ENCODE measurements at places on chromosomes 1 and 21. TPM values are rescaled to one million over a fixed set of nuclear protein-coding genes. Genes with fewer than 3 reads are reported as not detected.

DNA sequence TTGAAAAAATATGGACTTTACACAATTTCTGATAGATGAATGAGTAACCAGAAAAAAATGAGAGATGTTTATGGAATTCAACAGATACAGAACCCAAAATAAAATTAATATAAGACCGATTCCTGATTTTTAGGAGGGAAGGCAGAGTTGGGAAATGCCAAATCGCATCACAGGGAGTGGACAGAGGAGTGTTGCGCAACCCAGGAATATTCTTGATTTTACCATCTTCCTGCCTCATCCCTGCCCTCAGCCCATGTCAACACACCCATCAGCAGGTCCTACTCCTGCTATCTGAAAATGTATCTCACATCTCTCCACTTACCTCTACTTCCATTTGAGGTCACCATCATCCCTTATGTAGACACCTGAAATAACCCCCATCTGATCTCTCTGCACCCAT is 221.0 kb downstream of the DSCAM start:
- no peak overlapping the region for H3K27ac ChIP-seq
- H3K27me3 ChIP-seq = no peaks in the 10 kb centered on the region
- no peaks in the 10 kb centered on the region for H3K4me1 ChIP-seq
- H3K4me3 ChIP-seq = no peak overlapping the region

GRCh38 chr1:14923727-14924452 is 229.7 kb upstream of the TMEM51 start:
- peak; percentile 92 for DNase-seq
- H3K36me3 ChIP-seq = no peaks in the 10 kb centered on the region
- peaks cover 45% of the 10 kb centered on the region for H3K4me1 ChIP-seq
- H3K27me3 ChIP-seq = no peaks in the 10 kb centered on the region

Gene FLG2
- not detected for total RNA-seq

DNA sequence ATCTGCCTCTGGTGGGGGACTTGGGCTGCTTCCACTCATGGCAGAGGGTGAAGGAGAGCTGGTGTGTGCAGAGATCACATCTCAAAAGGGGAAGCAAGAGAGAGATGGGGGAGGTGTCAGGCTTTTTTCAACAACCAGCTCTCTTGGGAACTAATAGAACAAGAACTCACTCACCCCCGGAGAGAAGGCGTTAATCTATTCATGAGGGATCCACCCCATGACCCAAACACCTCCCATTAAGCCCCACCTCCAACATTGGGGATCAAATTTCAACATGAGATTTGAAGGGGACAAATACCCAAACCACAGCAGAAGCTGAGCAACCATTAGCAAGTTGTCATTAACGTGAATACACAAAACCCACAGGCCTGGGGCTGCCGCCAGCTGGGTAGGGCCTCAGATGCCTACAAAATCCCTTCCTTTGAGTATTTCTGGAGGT is 12.0 kb upstream of the VWA5B1 start:
- H3K4me1 ChIP-seq = no peaks in the 10 kb centered on the region
- H3K4me3 ChIP-seq = no peak overlapping the region
- no peaks in the 10 kb centered on the region for H3K27me3 ChIP-seq
- DNase-seq = no peak
- H3K27ac ChIP-seq = no peak overlapping the region
- H3K36me3 ChIP-seq = no peaks in the 10 kb centered on the region

DNA sequence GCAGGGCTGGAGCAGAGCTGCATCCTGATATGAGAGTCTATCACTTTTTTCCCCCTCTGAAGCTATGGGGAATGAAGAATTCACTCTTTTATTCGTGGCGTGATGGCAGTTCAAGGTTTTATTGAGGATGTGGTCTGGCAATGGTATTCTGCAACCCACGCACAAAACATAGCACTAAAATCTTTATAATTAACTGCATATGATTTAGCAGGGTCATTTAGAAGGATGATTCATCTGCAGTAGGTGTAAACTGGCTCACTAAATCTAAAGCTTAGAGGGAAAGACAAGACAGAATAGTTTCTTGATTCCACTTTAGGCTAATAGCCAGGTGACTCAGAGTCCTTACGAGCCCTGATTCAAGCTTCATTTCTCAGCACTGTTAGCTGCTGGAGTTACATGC is 25.0 kb upstream of the CHRM3 start:
- no peaks in the 10 kb centered on the region for H3K4me1 ChIP-seq
- DNase-seq = no peak
- H3K36me3 ChIP-seq = no peaks in the 10 kb centered on the region
- H3K27me3 ChIP-seq = peaks cover 22% of the 10 kb centered on the region

Data from osteocyte (in vitro differentiated cells).